ENCODE measurements at places on chromosomes 16 and 17. TPM values are rescaled to one million over a fixed set of nuclear protein-coding genes. Genes with fewer than 3 reads are reported as not detected.

GRCh38 chr16:85402910-85403692, 210.0 kb upstream of the GSE1 start:
- no peak for DNase-seq

GRCh38 chr17:60744355-60744966, 66.8 kb downstream of the BCAS3 start:
- DNase-seq, result no peak

TSR3 gene
- polyA plus RNA-seq, result 96.0 TPM

DNA sequence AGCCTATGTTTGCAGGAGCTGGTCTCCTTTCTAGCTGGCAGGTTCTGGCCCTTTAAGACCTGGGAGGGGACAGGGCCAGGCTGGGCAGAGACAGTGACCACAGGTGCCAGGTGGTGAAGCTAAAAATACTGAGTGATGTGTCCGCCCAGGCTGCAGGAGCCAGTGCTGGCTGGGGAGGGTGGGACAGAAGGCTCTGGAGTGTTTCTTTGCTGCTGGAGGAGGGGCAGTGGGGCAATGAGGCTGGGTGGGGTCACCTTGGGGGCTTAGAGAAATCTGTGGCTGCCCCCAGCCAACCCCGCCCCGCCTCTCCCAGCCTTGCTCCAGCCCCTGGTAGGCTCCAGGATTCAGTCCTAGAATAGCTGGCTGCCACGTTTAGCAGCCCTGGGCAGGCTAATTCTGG, 30.4 kb upstream of the SBK1 start:
- DNase-seq, result no peak
